ENCODE measurements at places on chromosomes 2 and 18.

- DNase-seq, result no peak
Observed at GRCh38 chr2:5668682-5669250, 23.4 kb upstream of the SOX11 start.

- no peak for DNase-seq
Observed at GRCh38 chr2:150586858-150587257, 99.4 kb upstream of the RND3 start.

DNA sequence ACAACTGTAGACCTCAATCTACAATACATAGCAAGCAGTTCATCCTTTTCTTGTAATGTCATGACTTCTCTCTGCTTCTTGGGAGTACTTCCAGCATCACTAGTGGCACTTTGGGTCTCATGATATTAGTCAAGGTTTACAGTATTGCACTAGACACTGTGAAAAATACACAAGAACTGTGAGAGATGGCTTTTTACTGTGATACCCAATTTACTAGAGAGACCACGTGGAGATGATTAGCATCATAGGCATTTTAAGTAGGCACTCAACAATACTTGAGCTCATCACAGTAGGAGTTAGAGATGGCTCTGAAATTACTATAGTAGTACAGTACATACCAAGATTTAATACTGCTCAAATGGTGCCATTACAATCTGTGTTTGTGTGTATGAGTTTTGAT, 112.8 kb upstream of the EML6 start:
- DNase-seq, result no peak

- DNase-seq, result no peak
Observed at GRCh38 chr18:9711361-9712129, 3.4 kb downstream of the RAB31 start.

DNA sequence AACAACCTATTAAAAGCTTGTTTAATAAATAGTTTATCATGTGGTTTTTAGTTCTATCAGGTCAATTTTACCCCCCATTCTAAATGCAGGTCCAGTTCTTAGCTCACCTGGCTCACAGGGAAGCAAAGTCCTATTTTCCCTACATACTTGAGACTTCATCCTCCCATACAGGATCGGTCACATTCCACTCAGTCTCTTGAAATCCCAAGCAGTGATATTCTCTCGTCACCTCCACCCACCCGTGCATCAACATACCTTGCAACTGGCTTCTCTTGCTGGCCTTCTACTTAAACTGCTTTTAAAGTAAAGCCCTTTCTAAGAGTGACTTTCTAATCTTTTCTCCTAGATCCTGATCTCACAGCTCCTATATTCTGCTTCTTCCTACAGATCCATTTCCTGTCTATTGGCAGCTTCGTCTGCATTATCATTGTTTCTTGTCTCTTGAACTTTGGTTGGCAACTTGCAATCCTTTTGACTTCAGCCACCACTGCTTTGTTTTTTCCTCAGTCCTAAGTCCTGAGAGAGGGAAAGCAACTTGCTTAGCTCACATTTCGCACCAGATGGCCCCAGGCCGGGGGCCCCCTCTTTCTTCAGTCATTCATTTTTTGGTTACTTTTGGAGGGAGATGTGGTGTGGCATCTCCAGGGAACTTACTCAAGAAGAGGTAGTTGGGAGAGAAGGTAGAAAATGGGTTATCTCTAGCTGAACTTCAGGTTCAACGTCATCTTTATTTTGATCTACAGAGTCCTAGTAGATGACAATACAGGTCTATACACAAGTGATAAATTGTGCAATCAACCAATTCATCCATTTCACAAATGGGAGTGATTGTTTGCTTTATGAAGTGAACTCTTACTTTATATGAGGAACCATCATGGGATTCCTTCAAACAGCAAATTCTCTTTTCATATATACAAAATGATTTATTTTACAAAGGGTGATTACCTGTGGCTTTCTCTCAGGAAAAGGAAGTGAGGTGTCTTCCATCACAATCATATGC, 23.9 kb upstream of the NCOA1 start:
- DNase-seq, result no peak

GRCh38 chr18:39611381-39612100, 2045.9 kb upstream of the CELF4 start:
- DNase-seq, result no peak

- DNase-seq, result no peak
Observed at GRCh38 chr18:43175257-43175656, 59.8 kb upstream of the RIT2 start.

- DNase-seq, result no peak
Observed at GRCh38 chr2:25331686-25332365, 9.9 kb downstream of the DNMT3A start.
